Right renal cortex interstitium (tissue), 3 donors: ENCODE measurements at places on chromosomes 6 and 20.

GRCh38 chr6:136546331-136546730 is 3.9 kb downstream of the MAP7 start:
- no peak for DNase-seq

DNA sequence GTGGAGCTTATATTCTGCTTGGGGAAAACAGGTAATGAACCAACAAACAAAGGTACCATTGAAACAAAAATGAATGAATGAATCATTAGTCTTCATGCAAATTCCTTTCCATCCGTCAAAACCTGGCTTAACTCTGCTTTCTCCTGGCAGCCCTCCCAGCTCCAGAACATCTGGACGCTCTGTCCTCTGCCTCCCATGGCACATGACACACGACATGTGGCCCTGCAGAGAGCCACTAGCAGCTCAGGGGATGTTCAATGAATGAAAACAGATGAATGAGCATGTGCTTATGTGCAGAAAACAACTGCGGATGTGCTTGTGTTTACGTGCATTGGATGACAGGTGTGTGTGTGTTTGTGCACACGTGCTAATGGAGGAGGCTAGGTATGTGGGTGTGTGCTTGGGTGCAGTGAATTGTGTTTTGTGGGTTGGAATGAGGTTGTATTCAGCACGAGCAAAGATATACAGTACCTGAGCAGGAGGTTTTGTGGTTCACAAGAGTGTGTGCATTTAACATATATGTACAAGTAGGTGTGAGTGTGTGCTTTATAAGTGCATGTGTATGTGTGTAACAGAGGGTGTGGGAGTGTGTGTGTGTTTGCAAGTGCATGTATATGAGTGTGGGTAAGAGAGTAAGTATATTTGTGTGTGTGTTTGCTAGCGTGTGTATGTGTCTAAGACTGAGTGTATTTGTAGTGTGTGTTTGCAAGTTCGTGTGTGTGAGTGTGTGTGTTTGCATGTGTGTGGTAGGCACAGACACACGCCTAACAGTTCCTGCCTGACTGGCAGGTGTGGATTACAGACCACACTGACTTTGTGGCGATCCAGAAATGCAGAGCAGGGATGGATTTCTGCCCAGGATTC is 374.1 kb upstream of the SULF2 start:
- no peak for DNase-seq

GRCh38 chr20:31308535-31309162 is at the start of gene DEFB116:
TSS of gene DEFB116 (minus strand) at chr20:31308585. CDS start at chr20:31308585, 0 bp downstream.
- no peak for DNase-seq

DNA sequence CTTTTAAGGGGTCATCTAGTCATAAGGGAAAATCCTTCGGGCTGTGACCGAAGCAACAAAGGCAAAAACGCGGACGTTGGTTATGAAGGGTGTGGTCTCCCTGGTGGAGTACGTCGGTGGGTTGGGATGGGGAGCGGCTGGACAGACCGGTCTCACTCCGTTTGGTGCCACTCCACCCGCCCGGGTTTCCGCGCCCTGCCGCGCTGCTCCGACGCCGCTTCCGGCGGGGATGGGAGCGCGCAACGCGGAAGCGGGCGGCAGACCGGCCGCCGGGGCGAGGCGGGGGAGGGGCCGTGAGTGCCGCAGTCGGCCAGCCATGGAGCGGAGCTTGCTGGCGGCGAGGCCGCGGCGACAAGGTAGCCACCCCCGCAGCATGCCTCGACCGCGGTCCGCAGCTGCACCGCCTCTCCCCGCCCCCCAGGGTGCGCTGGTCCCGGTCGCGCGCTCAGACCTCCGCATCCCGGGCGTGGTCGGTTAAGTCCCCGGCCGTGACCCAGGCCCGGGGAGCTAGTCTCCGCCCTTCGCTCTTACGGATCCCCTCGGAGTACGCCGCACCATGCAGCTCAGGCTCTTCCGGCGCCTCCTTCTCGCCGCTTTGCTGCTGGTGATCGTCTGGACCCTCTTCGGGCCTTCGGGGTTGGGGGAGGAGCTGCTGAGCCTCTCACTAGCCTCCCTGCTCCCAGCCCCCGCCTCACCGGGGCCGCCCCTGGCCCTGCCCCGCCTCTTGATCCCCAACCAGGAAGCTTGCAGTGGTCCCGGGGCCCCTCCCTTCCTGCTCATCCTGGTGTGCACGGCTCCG is at the start of gene B3GALT4:
B3GALT4 (plus strand) TSS at position 260 of the 799 bp plus-strand sequence; CDS start at position 557, 297 bp downstream.
- no peak for DNase-seq

- DNase-seq = no peak
Observed at GRCh38 chr6:89073840-89074239, 6.7 kb upstream of the PNRC1 start.

DNA sequence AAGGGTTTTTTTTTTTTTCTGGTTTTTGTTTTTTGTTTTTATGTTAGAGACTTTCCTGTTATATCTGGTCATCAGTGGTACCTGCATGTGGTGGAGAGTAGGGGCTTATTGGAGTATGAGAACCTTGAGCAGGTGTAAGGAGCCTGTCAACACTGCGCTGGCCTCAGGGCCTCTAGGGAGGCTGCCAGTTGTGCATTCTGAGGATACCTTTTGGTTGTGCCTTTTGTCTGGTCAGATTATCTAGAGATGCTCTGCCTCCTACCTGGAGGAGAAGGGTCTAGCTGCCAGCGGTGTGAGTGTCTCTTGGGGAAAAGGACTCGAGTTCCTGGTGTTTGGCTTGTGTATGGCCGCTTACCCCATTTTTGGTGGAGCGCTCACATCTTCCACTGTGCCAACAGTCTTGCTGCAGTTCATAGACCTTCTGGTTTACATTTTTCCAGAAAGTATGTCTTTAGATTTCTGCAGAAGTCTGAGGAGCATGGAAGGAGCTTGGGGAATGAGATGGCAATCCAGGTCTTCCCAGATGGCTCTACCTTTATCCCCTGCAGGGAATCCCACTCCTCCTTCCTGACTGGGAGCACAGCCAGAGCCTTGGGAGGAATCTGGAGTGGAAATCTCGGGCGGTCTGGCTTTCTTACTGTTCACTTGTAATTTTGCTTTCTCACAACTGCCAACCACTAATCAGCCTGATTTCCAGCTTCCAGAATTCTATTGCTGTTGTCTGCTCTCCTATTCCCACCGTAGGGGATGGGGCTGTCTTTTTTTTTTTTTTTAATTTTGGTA is 49.9 kb downstream of the PTPN1 start:
- DNase-seq = no peak

DNA sequence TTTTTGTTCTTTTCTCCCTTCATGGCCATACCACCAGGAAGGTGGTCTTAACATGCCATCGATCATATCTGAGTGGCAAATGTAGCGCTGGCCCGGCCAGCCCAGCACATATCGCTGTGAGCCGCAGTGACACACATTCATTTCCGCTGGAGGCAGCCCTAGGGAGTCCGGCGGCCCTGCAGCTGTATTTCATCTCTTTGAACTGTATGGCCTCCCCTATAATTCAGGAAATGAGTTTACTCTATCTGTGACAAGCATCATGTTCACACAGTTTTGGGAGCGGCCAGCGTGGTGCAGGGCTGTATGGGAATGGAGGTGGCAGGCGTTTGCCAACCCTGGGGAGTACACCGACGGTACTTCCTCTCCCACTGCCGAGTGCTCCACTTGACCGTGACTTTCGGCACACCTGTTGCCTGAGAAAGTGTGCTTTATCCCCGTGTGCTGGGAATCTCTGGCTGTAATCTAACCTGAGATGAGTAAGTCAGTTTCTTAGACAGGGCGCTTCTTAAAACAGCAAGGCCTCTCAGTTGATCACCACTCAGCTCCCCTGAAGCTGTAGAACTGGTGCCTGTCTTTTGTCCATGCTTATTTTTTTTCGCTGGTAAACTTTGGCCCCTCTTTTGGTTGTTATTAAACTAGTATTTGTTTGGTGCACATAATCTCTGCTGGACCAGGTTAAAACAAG is 257.1 kb upstream of the TAB2 start:
- no peak for DNase-seq

GRCh38 chr6:31321005-31321707 is 35.8 kb downstream of the HLA-B start:
- DNase-seq = no peak

GRCh38 chr6:25103603-25104002 is 167.8 kb upstream of the RIPOR2 start:
- DNase-seq = no peak

DNA sequence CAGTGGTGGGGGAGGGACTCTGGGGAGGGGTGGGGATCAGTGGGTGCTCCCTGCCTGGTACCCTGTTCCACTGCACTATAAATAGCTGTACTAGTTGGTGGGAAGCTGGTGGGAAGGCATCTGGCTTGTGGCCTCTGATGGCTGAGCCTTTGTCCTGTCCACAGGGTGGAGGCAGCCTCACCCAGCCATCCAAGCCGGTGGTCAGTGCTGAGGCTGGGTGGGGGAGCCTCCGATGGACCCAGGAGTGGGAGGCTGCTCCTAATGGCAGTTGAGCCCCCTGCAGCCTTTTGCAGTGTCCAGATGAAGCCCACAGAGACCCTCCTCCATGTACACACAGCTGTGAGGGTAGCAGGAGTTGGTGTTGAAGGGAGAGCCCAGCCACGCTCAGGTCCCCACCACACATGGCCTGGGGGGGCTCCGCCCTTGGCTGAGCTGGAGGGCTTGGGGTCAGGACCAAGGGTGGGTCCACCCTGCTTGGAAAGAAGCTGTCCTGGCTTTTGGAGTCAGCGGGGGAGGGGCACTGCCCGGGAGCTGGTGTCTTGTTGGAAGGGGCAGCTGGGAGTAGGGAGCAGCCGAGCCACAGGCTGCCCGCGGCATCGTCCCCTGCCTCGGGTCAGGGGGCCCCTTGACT is 2.5 kb downstream of the PPDPF start:
- no peak for DNase-seq

- no peak for DNase-seq
Observed at GRCh38 chr6:155882527-155883333, 427.1 kb upstream of the NOX3 start.

DNA sequence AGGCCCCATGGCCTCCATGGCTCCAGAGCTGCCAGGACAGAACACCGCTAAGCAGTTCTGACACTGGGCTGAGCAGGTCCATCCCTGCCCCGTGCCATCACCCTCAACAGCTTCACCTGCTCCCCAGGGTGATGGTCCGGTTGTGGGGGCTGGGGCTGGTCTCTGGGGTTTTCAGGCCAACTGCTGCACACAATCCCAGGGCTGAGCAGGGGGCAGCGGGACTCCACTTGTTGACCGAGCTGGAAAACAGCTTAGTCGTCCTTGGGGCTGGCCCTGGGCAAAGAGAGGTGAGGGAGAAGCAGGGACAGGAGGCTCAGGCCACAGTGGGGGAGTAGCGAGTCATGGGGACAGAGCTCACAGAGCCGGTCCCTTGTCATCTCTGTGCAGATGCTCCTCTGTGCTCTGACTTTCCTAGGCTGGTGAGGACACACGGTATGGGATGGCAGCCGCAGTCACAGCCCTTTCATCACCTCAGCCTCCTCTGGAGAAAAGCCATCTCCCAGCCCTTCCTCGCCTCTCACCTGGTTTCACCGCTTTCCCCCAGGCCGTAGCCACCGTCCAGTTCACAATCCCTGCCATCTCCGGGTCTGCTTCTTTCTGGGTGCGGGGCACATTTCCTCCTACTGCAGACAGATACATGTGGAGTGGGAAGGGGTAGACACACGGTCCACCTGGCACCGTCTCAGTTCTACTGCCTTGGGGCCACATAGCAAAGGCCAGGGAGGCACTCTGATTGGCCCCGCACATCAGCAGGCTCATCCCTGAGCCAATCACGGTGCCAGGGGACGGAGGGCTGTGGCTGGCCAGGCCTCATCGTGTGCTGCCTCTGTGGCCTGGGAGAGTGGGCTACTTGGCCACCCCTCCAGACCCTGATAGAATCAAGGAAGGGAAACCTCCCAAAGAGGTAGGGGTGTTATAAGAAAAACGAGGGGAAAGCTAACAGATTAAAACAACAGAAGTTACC is 19.1 kb downstream of the MDFI start:
- DNase-seq = no peak

- DNase-seq = no peak
Observed at GRCh38 chr6:130840050-130840449, 12.8 kb downstream of the SMLR1 start.

DNA sequence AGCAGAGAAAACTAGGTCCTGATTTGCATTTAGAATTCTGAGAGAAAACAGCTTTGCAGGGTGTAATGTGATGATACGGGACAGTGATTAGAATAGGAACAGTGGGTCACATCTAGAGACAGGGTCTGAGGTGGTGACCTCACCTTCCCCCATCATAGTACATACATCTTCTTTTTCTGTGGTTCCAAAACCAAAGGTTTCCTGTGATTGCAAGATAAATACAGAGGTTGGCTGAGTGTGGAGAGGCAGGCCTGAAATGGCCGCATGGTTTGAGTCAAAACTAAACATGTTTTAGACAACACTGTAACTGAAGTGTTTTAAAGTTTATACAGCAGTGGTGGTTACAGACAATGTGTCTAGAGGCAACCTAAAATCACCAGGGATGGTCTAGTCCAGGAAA is 10.4 kb upstream of the NT5DC1 start:
- DNase-seq = no peak

DNA sequence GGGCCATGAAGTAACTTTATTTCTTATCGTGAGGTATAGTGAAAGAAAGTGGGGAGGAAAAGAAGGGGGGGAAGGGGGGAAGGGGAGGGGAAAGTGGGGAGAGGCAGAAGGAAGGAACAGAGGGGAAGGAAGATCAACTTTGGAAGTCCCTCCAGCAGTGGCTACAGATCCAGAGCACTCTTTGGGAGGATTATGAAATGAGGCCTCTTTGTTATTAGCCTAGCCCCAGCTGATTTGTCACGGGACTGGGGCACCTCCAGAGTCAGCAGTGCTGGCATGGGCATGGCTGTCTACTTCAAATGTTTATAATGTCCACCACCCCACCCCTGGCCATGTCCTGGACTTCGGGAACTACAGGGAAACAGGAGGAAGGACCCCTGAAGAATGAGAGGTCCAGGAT is 7.6 kb downstream of the MOCS1 start:
- no peak for DNase-seq

DNA sequence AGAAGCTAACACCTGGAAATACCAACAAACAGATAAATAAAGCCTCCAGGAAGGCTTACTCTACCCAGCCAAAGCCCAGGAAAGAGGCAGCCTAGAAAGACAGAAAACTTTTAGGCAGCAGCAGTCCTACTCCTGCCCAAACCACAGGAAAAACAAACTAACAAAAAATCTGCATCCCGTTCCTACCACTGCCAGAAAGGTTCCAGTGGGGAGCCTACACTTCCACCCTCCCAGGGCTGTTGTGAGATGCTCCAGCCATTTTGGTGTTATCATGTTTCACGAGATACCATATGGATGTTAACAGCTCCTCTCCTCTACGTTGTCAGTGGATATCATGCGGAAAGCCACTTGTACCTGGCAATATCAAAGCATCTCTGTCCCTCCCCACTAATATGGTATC is 336.7 kb upstream of the PRND start:
- no peak for DNase-seq

DNA sequence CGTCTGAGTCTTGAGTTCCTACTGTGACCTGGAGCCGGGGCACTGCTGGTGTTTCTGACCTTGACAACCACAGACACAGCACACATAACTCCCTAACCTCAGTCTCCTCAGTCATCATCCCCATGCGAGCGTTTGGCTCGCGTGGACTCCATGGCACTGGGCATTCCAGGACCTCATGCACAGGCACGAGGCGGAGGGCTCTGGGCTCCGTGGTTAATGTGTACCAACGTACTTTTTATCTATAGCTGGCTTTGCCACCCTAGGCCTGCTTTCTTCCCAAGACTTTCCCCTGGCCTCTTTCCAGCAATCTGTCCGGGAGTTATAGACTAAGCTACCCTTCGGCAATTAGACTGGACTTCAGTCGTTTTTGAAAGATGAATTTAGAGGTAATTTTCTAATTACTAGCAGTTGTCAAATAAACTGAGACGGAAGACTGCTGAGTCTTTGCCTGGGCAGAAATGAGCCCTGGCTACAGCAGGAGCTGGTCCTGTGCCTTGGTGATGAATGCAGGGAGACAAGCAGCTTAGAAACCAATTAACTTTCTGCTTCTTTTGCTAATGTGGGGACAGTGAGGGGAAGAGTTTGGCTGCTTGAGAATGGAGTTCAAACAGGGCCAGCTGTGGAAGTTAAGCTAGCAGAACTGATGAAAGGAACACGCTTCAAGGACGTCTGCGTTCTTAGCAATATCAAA is 16.1 kb upstream of the CTCFL start:
- DNase-seq = no peak
